ENCODE measurements at places on chromosomes 13 and 19. TPM values are rescaled to one million over a fixed set of nuclear protein-coding genes. Genes with fewer than 3 reads are reported as not detected.

Gene USHBP1
- polyA plus RNA-seq: 10.1 TPM

Gene KDM4B
- 18.8 TPM for polyA plus RNA-seq

Gene GSX1
- not detected for polyA plus RNA-seq

Gene IQCN
- polyA plus RNA-seq: 5.3 TPM

Gene PRR20A
- not detected for polyA plus RNA-seq

Gene DNAJB1
- polyA plus RNA-seq: 50.6 TPM

Gene SRRM5
- polyA plus RNA-seq: 0.34 TPM

Gene NLRP11
- polyA plus RNA-seq: not detected

Gene ZNF677
- 18.8 TPM for polyA plus RNA-seq

Gene ZNF616
- polyA plus RNA-seq: 1.6 TPM

Gene TYROBP
- 36.7 TPM for polyA plus RNA-seq

Gene TRPC4
- polyA plus RNA-seq: 1.4 TPM

Gene RXFP2
- not detected for polyA plus RNA-seq

Data from right cardiac atrium (tissue), 5 donors.